ENCODE measurements at places on chromosomes 6 and 20. TPM values are rescaled to one million over a fixed set of nuclear protein-coding genes. Genes with fewer than 3 reads are reported as not detected.
A peak's percentile ranks its signal among the peaks of the same experiment; 100 is the strongest.

SMPDL3A gene
- 13.4 TPM for total RNA-seq

TEAD3 gene
- 12.0 TPM for total RNA-seq

GSTA4 gene
- total RNA-seq, result 28.6 TPM

GRCh38 chr6:141260627-141261015, 872.1 kb upstream of the GJE1 start:
- no peak for DNase-seq

DNA sequence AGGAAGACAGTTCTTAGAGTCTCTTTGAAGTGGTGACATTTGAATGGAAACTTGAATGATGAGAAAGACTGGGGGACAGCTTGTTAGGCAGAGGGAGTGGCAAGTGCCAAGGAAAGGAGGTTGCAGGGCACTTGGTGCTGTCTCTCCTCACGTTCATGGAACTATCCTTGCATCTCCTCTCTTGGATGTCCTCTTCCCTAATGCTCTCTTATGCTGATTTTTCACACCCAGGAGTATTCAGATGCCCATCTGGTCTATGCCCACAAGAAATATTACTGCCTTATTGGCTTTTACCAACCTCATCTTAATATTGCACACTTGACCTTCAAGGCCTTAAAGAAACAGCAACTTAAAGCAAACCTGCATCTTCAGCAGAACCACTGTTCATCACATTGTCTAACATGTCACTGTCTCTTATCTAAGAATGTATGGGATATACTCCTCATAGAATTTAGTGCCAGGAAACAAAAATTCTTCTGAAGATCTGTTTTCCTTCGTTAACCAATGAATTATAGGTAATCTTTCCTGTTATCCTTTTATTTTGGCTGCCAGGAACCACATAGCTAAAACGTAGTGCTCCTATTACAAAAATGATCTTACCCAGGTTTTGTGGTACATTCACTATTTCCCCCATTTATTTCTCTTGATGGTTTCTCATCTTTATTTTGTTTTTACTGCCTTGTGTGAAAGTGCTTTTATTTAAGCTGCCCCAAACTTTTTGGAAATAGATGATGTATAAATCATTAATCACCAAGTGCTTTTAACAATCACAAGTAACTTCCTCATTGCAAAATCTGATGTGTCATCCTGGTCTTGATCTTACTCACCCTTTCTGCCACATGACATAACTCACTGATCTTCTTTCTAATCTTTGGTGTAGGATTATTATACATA, 12.8 kb downstream of the RGS17 start:
- DNase-seq, result peak; percentile 89

GRCh38 chr6:163507965-163508364, 93.4 kb downstream of the QKI start:
- DNase-seq, result no peak

DNA sequence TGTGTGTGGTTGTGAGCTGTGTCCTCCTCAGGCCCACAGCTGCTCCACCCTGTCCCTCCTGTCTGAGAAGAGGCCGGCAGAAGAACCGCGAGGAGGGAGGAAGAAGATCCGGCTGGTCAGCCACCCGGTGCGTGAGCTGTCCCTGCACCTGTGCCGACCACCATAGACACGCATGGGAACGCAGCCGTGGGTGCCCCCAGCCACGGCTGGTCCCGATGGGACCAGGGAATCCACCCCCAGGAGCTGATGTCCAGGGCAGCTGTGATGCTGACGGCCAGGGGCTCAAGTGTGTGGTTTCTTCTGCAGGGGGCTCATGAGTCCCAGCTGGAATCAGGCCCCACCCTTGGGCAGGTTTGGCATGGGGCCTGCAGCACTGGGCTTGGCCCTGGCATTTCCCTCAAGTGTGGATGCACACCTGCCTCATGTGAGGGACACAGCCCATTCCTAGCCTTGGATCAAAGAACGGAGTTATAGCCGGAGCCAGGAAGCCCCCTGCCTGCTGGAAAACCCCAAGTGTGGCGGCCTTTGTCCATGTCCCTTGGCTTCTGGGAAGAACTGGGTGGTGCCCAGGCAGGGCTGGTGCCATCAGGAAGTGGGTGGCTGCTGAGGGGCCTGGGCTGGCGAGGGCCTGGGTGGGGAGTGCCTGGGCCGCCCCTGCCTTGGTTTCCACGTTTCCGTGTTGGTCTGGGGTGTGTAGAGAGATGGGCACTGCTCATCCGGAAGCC, 4.6 kb upstream of the TNFRSF6B start:
- DNase-seq, result no peak

DNA sequence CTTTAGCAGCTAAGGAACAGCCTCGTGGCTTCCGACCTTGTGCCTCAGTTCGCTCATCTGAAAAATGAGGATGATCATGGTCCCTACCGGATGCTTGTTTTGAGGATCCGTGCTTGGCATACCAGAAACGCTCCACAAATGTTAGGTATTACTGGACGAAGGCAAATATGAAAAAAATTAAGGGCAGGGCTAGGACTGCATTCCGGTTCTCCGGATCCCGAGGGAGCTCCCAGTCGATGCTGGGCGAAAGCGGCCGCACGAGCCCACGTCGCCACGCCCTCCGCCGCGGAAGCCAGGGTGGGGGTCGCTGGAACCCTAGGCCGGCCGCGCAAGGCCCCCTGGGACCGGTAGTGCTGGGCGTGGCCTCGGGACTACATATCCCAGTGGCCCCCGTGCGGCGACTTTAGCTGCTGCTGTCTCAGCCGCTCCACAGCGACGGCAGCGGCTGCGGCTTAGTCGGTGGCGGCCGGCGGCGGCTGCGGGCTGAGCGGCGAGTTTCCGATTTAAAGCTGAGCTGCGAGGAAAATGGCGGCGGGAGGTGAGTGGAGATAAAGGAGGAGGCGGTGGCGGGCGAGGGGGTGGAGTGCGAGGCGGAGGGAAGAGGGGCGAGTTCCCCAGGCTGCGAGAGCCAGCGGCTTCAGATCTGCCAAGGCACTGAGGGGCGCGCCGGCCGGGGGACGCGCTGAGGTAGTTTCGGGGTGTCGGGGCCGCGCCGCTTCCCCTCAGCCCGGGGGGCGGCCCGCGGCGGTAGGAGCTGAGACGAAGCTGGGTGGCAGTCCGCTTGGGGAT, at the start of gene NCOA3:
Gene NCOA3 (plus strand): TSS at position 406 of the 789 bp plus-strand sequence. CDS start 120,361 bp downstream, outside the sequence.
- DNase-seq, result peak; percentile 98

DNA sequence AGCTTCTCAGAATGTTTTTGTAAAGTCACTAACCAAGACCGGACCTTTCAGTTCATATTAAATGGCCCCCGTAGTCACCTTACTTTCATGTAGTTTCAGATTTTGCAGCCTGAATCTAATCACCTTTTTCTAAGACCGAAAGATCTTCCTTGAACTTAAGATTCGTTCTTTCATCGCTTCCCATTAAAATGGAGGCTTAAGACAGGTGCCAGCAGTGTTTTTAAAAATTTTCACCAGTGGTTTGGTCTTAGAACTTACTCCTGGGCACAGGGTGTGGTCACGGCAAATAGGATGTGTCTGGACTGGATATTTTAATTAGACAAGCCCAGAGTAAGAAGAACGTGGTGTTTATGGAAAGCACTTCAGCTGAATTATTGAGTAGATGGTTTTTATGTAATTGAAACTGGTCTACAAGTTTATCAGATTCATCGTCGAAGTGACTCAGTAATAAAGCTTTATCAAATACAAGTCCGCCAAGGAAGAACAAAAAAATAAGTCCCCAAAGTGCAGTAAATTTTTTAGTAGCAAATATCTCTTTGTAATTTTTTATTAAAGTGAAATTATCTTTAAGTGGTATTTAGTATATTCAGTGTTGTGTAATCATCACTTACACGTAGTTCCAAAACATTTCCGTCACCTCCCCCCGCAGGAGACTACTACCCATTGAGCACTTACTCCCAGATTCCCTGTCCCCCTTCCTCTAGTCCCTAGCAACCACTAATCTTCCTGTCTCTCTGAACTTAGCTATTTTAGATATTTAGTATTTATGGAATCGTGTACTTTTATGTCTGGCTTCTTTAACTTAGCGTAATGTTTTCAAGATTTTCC, 868 bp downstream of the SRSF3 start:
- peak; percentile 80 for DNase-seq

GRCh38 chr6:87916446-87916845, 131.2 kb upstream of the SPACA1 start:
- no peak for DNase-seq

DNA sequence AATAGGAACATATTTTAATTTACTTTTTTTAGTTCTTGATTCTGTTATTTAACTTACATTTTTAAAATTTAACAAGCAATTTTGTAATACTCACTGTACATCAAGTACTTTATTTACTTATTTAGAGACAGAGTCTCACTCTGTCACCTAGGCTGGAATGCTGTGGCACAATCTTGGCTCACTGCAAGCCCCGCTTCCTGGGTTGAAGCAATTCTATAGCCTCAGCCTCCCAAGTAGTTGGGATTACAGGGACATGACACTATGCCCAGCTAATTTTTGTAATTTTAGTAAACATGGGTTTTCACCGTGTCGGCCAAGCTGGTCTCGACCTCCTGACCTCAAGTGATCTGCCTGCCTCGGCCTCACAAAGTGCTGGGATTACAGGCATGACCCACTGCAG, 7.0 kb downstream of the BTN3A3 start:
- DNase-seq, result no peak

- no peak for DNase-seq
Measured at GRCh38 chr6:150150821-150151646, 8.2 kb downstream of the PPP1R14C start.

DNA sequence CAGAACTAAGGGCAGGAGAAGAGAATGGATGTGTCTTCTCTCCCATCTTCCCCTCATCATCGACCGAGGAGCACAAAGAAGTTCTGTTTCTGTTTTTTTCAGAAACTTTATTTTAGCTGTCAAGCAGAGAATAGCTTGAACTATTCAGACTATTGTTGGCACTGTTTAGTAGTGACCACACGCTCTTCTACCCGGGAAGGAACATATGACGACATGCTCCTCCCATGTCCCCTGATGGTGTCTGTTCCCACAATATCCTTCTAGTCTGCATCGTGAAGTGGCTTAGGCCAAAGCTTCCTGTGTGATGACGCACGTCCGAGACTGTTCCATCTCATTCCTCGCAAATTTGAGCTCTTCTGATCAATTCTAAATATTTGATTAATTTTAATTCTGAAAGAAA, 27.2 kb upstream of the KIF25 start:
- DNase-seq, result no peak

DNA sequence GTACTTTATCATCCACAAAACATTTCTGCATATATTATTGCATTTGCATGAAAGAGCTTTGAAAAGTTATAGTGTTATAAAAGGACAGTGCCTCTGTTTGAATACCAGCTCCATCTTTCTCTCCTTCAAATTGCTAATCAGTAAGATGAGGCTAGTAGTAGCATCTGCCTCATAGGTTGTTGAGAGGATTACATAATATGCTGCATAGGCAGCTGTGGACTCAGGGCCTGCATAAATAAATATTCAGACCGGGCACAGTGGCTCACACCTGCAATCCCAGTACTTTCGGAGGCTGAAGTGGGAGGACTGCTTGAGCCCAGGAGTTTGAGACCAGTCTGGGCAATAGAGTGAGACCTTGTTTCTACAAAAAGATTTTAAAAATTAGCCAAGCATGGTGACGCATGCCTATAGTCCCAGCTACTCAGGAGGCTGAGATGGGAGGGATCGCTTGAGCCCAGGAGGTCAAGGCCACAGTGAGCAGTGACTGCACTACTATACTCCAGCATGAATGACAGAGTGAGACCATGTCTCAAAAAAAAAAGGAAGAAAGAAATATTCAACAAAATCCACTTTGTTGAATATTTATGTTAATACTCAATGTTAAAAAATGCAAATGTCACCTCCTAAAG, 18.3 kb upstream of the SEC63 start:
- no peak for DNase-seq

DNA sequence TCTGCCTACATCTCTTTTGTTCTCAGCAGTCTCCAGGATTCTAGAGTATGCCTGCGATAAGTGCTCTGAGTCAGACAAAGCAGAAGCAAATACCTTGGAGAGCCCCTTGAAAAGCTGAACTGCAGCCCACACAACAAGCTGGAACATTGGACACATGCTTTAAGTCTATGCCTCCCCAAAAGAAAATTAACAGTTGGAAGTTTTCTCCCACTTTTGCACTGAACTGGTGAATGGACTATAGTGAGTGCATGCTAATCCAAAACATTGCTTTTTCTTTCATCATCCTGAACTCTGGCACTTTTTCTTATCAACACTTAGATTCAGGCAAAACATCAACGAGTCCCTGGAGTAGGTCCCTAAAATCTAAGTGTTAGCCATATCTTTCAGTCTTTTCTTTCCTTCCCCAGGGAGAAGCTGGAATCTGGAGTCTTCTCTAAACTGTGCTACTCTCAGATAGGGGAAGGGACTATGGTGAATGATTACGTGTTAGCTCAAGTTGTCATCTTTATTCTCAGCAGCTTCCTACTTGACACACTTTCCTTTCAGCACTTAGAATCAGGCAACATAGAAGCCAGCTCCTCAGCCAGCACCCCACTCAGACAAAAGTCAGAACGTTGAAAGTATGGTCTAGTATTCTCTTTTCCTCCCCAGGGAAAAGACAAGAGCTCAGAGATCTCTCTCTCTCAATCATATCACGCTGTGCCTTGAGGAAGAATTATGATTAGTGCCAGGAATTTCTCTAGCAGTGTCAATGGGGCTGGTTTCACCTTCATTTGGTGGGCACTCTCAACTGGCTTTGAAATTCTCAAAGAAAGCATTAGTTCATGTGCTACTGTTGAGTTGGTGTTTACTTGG, 811.0 kb upstream of the GJE1 start:
- peak; percentile 31 for DNase-seq

Data from GM23248 (cell line).